ENCODE measurements at places on chromosomes 6 and 20.
A peak's percentile ranks its signal among the peaks of the same experiment; 100 is the strongest.

DNA sequence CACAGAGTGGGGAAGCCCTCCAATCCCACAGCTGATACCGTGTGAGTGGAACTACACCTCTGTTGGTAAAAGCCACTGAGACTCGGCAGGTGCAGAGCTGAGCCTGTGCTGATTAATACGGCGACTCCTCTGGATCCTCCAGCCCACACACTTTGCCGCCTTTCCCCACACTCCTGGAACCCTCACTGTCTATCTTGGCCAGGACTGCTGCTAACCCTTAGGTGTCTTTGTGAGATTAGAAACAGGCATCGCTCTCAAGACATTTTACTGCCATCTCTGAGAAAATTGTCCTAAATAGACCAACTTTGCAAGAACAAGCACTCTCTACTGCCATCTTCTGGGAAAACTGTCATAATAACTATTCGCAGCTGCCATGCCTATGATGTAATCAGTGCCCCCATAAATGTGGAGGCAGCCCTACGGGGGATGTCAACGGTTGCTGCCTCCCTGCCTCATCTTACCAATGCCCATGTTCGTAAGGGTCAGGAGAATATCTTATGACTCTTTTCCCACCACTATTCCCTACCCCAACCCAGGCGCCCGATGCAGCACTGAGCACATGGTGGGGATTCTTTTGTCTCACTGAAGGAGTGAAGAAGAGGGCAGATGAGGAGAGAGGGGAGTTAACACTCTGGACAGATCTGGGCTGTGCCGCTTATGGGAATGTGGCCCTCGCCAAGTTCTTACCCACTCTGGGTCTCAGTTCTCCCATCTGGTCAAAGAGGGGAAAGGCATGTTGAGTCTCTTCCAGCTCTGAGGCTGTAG, 26.1 kb upstream of the KCNB1 start:
- peak; percentile 81 for DNase-seq

- DNase-seq: no peak
These were observed 186.5 kb downstream of the MAFB start for GRCh38 chr20:40502576-40502975.

- DNase-seq: no peak
These were observed 29.4 kb downstream of the PLCB1 start for GRCh38 chr20:8161264-8162071.

- no peak for DNase-seq
These were observed 55.5 kb downstream of the TRAF3IP2 start for GRCh38 chr6:111550195-111550594.

DNA sequence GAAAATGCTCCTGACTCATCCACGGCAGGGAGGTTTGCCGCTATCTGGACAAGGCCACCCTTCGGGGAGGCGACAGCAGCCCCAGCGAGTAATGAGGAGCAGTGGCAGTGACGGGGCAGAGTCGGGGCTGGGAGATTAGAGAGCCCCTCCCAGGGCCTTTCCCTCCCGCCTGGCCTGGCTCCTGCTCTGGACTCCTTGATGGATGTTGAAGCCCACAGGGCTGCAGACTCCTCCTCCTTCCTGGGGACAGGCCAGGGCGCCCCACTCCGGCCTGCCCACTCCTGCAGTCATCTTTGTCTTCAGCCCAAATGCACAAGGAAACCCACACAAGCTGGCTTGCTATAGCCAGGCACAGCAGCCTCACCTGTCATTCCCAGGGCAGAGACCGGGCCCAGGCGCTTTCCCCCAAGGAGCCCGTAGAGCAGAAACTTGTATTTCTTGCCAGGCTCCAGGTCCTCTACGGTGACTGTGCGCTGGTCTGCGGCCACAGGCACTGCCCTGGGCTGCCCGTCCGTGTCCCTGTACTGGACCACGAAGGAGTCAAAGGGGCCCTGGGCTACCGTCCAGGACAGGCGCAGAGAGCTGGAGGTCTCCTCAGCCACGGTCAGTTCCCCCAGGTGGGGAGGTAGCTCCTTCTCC, 7.7 kb downstream of the CYP21A2 start:
- no peak for DNase-seq

GRCh38 chr6:161359618-161359945, 85.7 kb upstream of the AGPAT4 start:
- no peak for DNase-seq

- DNase-seq: peak; percentile 18
These were observed 30.5 kb upstream of the NELFCD start for GRCh38 chr20:58950603-58951002.

DNA sequence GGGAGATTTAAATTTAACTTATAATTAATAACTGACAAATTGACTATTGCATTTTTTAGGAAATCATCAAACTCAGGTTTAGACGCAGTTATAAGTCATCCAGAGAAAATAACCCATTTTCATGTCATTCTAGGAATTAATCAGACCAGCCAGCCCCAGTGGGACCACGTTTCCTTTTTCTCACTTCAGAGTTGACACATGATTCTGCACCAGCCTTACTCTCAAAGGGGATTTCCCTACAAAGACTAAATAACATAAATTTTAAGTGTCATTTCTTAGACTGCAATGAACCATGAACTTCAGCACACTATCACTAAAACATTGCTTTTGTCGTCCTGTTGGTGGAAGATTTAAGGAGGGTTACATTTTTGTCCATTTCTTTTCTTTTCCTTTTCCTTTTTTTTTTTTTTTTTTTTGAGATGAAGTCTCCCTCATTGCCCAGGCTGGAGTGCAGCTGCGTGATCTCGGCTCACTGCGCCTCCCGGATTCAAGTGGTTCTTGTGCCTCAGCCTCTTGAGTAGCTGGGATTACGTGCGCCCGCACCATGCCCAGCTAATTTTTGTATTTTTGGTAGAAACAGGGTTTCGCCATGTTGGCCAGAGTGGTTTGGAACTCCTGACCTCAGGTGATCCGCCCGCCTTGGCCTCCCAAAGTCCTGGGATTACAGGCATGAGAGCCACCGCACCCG, 3.6 kb downstream of the IPCEF1 start:
- no peak for DNase-seq

DNA sequence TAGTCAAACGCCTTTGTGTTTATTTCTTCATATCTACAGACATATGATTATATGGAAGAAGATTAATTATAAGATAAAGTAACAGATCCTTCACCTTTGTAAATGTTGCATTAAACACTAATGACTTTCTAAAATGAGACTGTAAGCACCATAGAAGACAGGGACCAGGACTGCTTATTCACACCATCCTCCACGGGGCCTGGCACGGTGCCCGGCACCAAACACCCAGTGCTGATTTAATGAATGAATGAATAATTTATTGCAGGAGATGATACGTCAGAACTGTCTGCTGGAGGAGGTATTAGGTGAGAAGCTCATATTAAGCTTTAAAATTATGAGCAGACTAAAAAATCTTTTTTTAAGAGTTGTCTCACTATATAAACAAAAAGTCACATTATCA, 88.3 kb downstream of the SLX4IP start:
- DNase-seq: peak; percentile 37

- DNase-seq: peak; percentile 82
These were observed 13.0 kb downstream of the RPP21 start for GRCh38 chr6:30357678-30358540.

GRCh38 chr20:4261333-4262284, 246.3 kb upstream of the RNF24 start:
- DNase-seq: no peak

DNA sequence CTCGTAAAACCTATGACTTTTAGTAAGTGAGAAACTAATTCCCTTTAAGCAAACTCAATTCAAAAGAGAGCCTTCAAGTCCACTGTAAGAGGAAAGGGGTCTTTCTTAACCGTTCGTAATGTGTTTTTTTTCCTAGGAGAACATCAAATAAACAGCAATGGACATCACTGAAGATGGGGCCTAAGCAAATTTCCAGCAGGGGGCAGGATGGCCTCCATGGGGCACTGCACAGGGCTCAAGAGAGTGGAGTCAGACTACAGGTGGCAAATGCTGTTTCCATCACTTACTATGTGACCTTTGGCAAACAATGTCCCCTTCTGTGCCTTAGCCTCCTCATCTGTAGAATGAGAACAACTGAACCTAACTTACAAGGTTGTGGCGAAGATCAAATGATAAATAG, 88.7 kb downstream of the ARHGAP18 start:
- peak; percentile 59 for DNase-seq

- DNase-seq: no peak
These were observed 18.3 kb downstream of the SDCBP2 start for GRCh38 chr20:1310506-1311190.

GRCh38 chr6:161684731-161685475, 411.0 kb upstream of the AGPAT4 start:
- DNase-seq: no peak

- no peak for DNase-seq
These were observed 155.7 kb upstream of the SUPT3H start for GRCh38 chr6:45533386-45533785.

DNA sequence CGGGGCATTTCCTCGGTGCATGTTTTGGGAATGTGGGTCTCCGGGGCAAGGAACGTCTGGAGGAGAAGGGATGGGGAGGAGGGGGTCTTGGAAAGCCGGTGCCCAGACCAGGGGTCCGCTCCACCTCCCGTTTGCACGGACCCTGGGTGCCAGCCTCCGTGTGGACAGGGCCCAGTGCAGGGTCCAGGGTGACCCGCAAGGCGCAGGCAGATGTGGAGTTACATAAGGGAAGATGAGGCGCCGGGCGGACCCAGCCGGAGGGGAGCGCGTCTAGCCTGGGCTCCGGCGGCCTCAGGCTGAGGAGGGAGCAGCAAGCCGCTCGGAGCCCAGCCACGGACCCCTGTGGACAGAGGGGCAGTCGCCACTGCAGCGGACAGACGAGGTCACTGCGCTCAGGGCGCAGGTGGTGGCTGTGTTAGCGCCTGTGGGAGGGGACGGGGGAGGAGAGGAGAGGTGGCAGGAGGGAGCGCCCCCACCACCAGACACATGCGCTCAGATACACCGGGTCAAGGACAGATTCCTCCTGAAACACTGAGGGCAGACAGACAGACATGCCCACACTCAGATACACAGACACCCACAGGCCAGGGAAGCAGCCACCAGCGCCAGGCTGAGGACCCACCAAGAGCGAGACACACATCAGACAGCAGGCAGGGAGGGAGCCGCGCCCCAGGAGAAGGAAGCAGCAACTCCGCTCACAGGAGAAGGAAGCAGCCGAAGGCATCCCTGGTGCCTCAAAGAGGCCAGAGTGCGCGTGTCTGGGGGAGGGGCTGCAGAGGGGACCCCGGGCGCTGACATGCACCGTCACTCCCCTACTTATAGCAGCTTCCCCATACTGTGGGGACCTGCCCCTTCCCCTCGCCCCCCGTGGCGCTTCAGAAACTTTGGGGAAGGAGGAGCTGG, 839 bp upstream of the HRH3 start:
- no peak for DNase-seq

- DNase-seq: no peak
These were observed 203.1 kb upstream of the CNR1 start for GRCh38 chr6:88369262-88369661.

GRCh38 chr6:71280701-71281100, 7.9 kb upstream of the OGFRL1 start:
- no peak for DNase-seq

DNA sequence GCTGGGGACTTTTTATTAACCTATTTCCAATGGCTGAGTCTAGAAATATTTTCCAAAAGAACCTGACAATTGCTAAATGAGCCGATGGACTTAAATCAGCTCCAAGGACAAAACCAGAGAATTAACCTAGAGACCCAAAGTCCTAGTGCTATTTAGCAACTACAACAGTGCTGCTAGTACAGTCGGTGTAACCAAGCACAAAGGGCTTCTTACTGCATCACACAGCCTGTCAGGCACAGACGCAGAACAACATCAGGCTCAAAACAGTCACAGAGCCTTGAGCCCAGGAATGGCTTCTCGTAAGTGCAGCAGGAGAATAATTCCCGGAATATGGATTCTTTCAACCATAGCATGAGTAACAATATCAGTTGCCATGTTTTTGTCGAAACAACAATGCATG, 70.0 kb downstream of the GFOD1 start:
- DNase-seq: no peak

DNA sequence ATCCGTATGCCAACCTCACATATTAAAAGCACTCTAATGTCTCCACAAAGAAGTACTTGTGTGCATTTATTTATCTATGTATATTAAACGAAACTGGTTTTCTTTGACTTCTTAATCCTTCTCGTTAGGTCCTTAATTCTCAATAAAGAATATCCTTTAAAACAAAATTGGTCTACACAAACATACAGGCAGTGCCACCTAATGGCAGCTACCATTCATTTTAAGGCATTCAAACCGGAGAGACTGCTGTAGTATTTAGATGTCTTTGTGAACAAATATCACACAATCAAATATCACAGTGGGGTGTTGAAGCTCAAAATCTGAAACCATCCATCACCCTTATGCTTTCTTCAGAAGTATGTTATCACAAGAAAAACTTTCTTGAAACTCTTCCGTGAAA, 96.6 kb upstream of the IRAK1BP1 start:
- no peak for DNase-seq

DNA sequence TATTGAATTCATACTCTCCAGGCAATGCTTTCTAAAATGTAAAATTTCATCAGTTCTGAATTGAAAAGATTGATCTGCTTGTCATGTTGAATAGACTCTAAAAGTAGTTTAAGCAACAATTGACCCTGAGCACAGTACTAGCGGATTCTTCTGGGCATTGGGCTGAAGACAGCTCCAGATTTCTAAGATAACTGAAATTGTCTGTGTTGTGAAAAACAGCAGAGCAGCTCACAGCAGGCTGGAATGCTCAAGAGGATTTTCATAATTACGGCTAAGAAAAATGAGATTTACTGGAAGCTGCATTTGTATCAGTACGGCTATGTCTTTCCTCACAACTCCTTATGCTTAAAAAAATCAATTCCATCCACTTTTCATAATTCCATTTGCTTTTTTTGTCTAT, 373.7 kb downstream of the HACE1 start:
- no peak for DNase-seq

DNA sequence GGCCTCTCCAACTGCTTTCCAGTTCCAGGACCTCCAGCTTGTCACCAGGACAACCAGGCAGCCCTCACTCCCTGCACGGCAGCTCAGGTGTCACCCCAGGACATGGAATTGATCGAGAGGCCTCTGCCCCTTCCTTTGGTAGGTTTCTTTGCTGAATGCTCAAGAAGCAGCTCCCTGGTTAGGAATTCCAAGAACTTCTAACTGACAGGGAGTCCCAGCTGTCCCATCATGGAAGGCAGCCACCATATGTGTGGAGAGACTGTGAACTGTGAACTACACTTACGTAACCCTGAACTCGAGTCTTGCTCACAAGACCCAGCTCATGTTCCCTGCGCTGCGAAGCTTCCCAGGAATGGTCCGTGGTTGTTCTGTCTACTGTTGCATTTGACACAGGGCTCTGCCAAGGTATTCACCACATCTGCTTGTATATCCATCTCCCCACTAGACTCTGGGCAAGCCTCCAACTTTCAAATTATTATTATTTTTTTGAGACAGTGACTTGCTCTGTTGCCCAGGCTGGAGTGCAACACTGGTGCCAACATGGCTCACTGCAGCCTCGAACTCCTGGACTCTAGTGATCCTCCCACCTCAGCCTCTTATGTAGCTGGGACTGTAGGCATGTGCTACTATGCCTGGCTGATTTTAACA, 35.7 kb downstream of the MGME1 start:
- DNase-seq: no peak

DNA sequence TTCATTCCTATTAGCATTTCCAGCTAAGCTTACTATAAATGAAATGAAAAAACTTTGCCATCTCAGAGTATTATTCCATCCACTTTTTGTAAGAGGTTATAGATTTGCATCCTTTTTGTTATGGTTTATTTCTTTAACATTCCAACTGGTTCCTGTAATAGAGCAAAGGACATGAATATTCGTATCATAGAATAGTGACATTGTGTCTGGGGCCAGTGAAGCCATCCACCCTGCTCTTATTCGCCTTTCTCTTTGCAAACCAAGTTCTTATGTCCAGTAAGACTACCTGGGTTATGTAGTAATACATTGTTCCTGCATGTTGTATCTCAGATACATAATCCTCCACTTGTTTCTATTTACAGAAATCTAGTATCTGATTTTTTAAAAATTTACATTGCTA, 43.1 kb downstream of the DCBLD1 start:
- no peak for DNase-seq

Measured in hematopoietic multipotent progenitor cell treated with erythropoietin and hydrocortisone succinate and interleukin-3 and kit ligand, for 6 days (in vitro differentiated cells).